GM23338 (cell line): ENCODE measurements at places on chromosomes 12 and 14. TPM values are rescaled to one million over a fixed set of nuclear protein-coding genes. Genes with fewer than 3 reads are reported as not detected.

DNA sequence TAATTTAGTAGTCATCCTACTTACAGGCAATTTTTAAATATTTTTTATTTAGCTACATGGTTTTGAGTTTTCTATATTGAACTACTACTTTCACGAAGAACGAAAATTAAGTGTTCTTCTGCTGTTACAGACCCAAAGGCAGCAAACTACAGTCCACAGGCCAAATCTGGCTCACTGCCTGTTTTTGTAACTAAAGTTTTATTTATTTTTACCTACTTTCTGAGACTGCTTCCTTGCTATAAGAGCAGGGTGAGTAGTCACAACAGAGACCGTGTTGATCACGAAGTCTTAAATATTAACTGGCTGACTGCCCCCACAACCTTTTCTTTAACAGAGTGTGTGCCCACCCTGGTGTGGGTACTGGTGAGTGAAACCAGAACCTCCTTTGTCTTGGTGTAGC lies 11.6 kb downstream of the RBM19 start:
- H3K36me3 ChIP-seq, result peaks cover 31% of the 10 kb centered on the region
- no peak overlapping the region for H3K4me3 ChIP-seq
- no peaks in the 10 kb centered on the region for H3K27me3 ChIP-seq
- H3K27ac ChIP-seq, result no peak overlapping the region
- H3K4me1 ChIP-seq, result no peaks in the 10 kb centered on the region
- DNase-seq, result no peak

GRCh38 chr14:75794615-75795038 lies 133.6 kb downstream of the TTLL5 start:
- H3K27me3 ChIP-seq, result no peaks in the 10 kb centered on the region
- DNase-seq, result peak; percentile 24
- H3K4me1 ChIP-seq, result peaks cover 11% of the 10 kb centered on the region; the same call in 1 of the 2 replicates
- H3K4me3 ChIP-seq, result no peak overlapping the region

GRCh38 chr12:44240186-44240585 lies 404.3 kb downstream of the TMEM117 start:
- H3K27ac ChIP-seq, result no peak overlapping the region
- H3K36me3 ChIP-seq, result no peaks in the 10 kb centered on the region
- H3K27me3 ChIP-seq, result no peaks in the 10 kb centered on the region

DNA sequence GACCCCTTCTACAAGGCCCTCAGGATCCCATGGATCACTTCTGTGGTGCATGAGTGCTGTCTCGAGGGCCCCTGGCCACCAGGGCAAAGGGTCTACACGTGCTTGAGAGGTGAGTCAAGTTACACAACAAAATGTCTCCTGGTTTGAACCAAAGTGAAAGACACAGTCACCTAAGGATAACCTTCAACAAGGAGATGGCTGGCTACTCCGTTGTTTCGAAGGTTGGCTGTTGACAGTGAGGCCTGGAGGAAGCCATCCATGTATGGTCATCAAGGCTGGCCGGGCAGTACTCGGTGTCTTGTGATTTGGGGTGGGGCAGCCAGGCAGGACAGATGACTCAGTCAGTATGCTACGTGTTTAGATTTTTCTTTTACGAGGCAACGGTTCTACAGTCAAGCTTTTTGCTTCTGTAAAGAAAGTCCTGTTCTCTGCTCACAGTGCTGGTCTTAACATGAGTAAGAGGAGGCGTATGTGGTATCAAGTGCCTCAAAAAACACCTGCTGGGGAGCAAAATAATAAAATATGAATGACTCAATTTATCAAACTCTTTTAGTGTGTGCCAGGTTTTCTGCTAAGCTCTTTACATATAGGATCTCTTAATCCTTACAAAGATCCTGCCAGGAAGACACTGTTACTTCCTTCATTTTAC lies 18.0 kb upstream of the NT5DC3 start:
- no peak overlapping the region for H3K4me3 ChIP-seq
- no peak for DNase-seq
- H3K27ac ChIP-seq, result no peak overlapping the region
- H3K4me1 ChIP-seq, result no peaks in the 10 kb centered on the region
- no peaks in the 10 kb centered on the region for H3K27me3 ChIP-seq

The PRB4 gene
- not detected in 2 replicates for total RNA-seq

The GDF3 gene
- 15.3 and 19.3 TPM in 2 replicates for total RNA-seq

The NKX2-1 gene
- total RNA-seq, result not detected in 2 replicates

- H3K27me3 ChIP-seq, result no peaks in the 10 kb centered on the region
- no peak overlapping the region for H3K27ac ChIP-seq
- H3K36me3 ChIP-seq, result no peaks in the 10 kb centered on the region
- peaks cover 6% of the 10 kb centered on the region for H3K4me1 ChIP-seq
These were observed 24.9 kb upstream of the PPP2R5C start for GRCh38 chr14:101736585-101736984.

GRCh38 chr14:76715511-76716081 lies 45.7 kb upstream of the VASH1 start:
- no peak overlapping the region for H3K27ac ChIP-seq
- no peak overlapping the region for H3K4me3 ChIP-seq
- no peak for DNase-seq
- no peaks in the 10 kb centered on the region for H3K27me3 ChIP-seq
- H3K36me3 ChIP-seq, result no peaks in the 10 kb centered on the region

DNA sequence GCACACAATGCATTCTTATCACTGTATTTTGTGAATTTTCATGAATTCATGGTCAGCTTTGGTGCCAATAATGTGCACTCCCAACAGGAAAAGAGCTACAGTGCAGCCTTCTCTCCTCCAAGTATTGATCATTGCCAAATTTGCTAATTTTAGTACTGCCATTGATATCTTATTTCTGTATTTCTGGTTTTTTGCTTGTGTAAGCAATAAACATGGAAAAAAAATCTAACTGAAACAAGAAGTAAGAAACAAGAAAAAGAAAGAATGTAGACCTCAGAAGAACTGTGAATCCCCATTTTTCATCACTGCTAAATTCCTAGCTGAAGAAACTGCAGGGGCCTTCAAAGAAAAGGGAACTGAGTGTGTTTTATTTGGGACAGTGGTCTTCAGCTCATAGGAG lies 161.2 kb downstream of the METTL25 start:
- no peaks in the 10 kb centered on the region for H3K36me3 ChIP-seq
- H3K27ac ChIP-seq, result no peak overlapping the region
- H3K4me1 ChIP-seq, result no peaks in the 10 kb centered on the region
- no peak overlapping the region for H3K4me3 ChIP-seq
- no peak for DNase-seq
